ENCODE measurements at places on chromosomes 6 and 20.
A peak's percentile ranks its signal among the peaks of the same experiment; 100 is the strongest.

- no peak for DNase-seq
These were observed 29.4 kb upstream of the ZBP1 start for GRCh38 chr20:57649617-57650015.

DNA sequence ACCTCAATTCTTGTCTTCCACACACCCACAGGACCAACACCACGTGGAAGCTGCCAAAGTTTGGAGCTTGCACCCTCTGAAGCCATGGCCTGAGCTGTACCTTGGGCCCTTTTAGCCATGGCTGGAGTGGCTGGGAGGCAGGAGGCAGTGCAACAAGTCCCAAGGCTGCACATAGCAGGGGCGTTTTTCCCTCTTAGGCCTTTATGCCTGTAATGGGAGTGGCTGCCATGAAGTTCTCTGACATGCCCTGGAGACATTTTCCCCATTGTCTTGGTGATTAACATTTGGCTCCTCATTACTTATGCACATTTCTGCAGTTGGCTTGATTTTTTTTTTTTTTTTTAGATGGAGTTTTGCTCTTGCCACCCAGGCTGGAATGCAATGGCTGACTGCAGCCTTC is 44.4 kb upstream of the SLC22A3 start:
- no peak for DNase-seq

DNA sequence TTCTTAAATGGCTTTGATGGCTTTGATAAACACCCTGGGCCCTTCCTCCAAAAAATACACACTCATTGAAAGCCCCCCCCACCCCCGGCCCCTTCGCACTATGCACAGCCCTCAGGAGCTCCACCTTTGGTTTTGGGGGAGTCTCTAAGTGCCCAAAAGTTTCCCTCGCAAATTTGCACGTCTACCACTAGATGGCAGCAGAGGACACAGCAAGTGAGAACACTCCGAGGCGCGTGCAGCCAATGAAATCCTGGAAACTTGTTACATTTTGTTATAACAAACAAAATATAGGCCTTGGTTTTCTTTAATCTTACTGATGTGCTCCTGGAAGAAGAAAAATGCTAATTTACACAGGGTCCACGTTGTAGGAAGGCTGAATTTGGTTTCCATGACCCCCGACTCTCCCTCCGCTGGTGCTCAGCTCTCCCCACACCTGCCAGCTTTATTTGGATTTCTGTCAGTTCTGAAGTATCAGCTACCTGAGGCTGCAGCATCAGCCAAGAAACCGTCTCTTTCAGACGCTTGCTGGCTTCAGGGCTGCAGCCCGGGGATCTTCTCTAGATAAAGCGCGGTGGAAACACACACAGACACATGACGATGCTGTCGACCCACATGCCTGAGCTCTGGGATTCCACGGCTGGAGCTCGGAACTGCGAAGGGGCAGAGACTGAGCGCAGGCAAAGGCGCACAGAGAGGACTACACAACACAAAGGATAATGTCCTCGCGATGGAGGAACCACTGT is 148.3 kb upstream of the RPS6KA2 start:
- DNase-seq, result peak; percentile 26

GRCh38 chr20:1942486-1943274 is 47.5 kb downstream of the SIRPA start:
- DNase-seq, result no peak

GRCh38 chr20:41094353-41095055 is 42.8 kb upstream of the PLCG1 start:
- no peak for DNase-seq

GRCh38 chr6:93391965-93392364 is 27.4 kb downstream of the EPHA7 start:
- DNase-seq, result no peak

- DNase-seq, result peak; percentile 12
These were observed 111.0 kb downstream of the CD83 start for GRCh38 chr6:14228571-14228970.
